GM04503 (cell line): ENCODE measurements at places on chromosomes 12 and 14.

DNA sequence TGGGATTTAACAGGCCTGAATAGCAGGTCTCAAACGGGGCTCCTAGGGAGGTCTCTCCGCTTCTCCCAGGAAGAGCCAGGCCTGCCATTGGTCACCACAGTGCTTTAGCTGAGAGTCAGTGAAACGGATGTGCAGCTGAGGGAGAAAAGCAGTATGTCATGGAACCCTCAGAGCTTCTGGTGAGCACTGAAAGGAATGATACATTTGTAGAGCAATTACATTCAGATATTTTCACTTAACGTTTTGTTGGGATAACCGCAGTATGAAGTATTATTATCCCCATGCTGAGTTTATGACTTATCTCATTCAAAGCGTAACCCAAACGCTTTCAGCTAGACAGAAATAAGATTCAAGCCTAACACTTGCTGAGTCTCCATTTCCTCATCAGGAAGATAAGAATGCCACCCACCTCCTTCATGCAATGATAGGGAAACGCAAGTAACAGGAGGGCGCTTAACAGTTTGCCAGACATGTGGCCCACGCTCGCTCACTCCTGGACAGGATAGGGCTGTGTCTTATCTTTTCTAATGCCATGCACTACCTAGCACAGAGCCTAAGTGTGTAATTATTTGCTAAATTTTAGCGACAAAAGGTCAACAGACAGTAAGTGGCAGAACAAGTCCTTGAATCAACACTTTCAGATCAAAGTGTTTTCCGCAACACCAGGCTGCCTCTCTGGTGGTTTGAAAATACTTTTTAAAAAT is 28.2 kb downstream of the DAD1 start:
- DNase-seq, result no peak

DNA sequence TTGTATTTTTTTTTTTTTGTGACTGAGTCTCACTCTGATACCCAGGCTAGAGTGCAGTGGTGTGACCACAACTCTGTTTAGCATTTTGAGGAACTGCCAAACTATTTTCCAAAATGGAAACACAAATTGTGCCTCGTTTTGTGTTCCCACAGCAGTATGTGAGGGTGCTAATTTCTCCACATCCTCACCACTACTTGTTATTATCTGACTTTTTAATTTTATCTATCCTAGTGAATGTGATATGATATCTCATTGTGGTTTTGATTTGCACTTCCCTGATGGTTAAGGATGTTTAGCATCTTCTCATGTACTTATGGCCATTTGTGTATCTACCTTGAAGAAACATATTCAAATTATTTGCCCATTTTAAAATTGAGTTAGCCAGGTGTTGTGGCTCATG is 62.4 kb downstream of the SRGAP1 start:
- no peak for DNase-seq

DNA sequence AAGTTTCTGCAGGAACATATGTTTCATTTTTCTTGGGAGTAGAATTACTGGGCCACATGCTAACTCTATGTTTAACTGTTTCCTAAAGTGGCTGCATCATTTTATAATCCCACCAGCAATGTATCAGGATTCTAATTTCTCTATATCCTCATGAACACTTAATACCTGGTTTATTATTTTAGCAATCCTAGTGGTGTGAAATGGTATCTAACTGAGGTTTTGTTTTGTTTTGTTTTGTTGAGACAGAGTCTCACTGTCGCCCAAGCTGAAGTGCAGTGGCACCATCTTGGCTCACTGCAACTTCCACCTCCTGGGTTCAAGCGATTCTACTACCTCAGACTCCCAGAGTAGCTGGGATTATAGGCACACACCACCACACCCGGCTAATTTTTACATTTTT is 6.5 kb downstream of the SPTLC2 start:
- DNase-seq, result no peak

- no peak for DNase-seq
Measured at GRCh38 chr14:100438271-100438670, 115.1 kb downstream of the SLC25A47 start.

GRCh38 chr12:89345830-89346740 is 6.2 kb downstream of the DUSP6 start:
- DNase-seq, result no peak

DNA sequence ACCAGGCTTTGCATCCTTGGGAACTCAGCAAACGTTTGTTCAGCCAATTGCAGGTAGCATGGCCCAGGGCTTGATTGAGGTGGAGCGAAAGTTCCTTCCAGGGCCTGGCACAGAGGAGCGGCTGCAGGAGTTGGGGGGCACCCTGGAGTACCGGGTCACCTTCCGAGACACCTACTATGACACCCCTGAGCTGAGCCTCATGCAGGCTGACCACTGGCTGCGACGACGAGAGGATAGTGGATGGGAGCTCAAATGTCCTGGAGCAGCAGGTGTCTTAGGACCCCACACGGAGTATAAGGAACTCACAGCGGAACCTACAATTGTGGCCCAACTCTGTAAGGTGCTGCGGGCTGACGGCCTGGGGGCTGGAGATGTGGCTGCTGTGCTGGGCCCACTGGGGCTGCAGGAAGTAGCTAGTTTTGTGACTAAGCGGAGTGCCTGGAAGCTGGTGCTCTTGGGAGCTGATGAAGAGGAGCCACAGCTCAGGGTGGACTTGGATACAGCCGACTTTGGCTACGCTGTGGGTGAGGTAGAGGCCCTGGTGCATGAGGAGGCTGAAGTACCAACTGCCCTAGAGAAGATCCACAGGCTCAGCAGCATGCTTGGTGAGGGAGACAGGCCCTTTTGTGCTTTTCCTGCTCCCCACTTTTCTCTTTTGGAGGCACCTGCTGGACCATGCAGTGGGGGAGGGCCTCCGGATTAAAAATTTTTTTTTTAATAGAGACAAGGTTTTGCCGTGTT is 799 bp downstream of the THTPA start:
- no peak for DNase-seq

- no peak for DNase-seq
Measured at GRCh38 chr12:14928931-14929330, 9.4 kb downstream of the ERP27 start.
